ENCODE measurements at places on chromosomes 5 and 9. TPM values are rescaled to one million over a fixed set of nuclear protein-coding genes. Genes with fewer than 3 reads are reported as not detected.

PLPPR1 gene
- not detected for total RNA-seq

LCN10 gene
- not detected for total RNA-seq

TNFSF8 gene
- not detected for total RNA-seq

FOXI1 gene
- total RNA-seq, result not detected

SPINK7 gene
- total RNA-seq, result not detected

PCDHB3 gene
- 12.1 TPM for total RNA-seq

DNAJB5 gene
- 17.4 TPM for total RNA-seq

CA9 gene
- 3.6 TPM for total RNA-seq

IFNK gene
- total RNA-seq, result not detected

BARHL1 gene
- not detected for total RNA-seq

SURF6 gene
- 14.6 TPM for total RNA-seq

CD180 gene
- not detected for total RNA-seq

ITGA2 gene
- 0.79 TPM for total RNA-seq

- DNase-seq, result peak; percentile 21
Observed at GRCh38 chr5:134651531-134651930, 2.9 kb downstream of the SEC24A start.

DNA sequence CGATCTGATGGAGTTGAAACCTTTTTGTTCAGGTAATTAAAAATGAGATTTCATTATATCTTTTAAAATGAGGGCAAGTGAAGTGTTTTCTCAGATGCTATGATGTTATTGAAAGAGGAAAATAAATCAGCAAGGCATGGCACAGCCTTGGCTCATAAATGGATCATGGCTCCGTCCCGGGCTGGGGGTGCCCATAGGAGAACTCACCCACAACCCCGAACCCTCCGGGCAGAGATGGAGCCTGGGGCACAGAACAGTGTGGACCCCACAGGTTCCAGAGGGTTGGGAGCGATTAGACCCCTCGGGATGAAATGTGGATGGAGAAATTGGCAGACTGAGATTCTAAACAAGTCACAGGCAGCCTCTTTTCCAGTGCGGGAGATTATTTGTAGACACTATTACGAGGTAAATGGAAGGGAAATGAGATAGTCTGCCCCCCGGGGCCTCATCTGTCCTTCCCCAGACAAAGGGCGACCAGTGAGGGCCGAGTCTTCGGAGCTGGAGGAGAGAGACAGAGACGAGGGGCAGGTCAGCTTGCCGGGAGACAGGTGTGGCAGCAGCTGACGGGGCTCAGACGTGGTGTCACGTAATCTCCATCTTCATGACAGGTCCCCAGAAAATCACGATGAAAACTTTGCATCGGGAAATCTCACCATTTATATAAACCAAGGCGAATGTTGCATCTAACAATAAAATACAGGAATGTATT, 33.7 kb downstream of the NDUFS6 start:
- peak; percentile 54 for DNase-seq

DNA sequence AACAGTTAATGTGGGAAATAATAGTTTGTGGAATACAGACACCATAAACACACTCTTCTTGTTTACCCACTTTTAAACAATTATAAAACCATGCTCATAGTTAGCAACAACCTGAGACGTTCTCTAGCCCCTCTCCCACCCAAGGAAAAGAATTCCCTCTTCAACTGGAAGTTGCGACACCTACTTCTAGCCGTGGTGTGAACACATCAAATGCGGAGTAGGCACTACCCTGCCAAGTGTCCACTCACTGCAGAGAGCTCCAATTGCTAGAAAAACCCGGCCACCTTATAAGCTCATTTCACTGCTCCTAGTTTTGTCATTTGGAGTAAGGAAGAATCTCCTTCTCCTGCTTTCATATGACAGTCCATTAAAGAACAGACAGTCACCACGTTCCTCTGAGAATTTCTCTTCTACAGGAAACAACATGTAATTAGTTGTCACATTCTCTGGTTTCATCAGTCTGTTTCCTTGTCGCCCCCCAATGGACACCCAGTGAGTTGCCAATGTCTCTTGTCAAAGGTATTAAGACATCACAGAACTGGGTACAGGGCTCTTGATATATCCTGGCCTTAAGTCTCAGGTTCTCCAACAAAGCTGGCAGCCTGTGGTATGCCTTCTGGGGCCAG, 47.3 kb downstream of the PRLR start:
- no peak for DNase-seq

- DNase-seq, result no peak
Observed at GRCh38 chr5:116553366-116553765, 21.3 kb downstream of the SEMA6A start.

DNA sequence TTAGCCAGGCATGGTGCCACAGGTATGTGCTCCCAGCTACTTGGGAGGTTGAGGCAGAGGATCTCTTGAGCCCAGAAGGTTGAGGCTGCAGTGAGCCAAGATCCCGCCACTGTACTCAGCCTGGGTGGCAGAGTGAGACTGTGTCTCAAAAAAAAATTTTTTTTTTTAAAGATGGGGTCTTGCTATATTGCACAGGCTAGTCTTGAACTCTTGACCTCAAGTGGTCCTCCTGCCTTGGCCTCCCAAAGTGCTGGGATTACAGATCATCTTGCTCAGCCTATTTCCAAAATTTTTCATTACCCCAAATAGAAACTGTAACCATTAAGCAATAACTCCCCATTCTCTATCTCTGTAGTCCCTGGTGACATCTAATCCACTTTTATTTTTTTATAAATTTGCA, 4.4 kb upstream of the TBC1D13 start:
- DNase-seq, result no peak

GRCh38 chr5:142016556-142016955, 3.7 kb upstream of the GNPDA1 start:
- no peak for DNase-seq

DNA sequence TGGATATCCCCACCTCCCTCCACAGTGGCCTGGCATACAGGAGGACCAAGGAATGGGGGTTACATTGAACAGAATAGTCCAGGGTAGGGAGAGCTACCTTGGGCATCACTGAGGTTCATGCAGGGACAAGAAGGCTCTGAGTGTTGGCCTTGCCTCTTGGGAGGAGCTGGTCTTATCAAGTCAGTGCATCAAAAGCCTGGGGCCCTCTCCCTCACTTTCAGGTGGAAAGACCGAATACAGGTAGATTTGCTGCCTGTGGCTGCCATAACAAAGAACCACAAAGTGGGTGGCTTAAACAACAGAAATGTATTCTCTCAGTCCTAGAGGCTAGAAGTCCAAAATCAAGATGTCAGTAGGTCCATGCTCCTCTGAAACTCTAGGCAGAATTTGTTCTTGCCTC, 18.5 kb upstream of the ARSI start:
- no peak for DNase-seq

- no peak for DNase-seq
Observed at GRCh38 chr9:38352530-38353328, 39.8 kb upstream of the ALDH1B1 start.

DNA sequence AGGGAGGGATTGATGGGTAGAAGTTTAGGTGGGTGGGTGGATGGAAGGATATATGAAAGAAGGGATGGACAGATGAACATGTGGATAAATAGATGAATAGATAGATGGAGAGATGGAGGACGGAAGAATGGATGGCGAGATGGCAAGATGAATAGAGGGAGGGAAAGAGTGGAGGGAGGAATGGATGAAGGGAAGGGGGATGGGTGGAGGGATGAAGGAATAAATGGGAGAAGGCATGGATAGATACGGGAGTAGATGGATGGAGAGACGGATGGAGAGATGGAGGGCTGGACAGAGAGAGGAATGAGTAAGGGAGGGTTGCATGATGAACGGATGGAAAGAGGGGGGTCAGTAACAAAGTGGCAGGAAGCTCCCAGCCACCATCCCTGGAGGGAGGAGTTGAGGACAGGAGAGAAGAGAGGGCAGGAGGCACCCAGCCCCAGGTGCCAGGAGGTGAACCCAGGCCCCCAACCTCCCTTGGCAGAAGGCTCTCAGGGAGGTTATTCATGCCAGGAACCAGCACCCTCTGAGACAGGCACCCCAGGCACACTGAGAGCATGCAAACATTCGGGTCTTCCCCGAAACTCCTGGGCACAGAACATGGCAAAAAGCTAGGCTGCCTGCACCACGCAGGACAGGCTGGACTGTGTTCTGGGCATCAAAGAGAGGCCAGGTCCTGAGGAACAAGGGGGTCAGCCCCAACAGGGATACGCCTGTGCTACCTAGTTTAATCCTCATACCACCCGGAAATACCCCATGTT, 9.1 kb downstream of the SARDH start:
- no peak for DNase-seq

GRCh38 chr5:68994645-68995044, 99.2 kb upstream of the SLC30A5 start:
- DNase-seq, result no peak

GRCh38 chr9:132166599-132166998, 4.7 kb downstream of the NTNG2 start:
- DNase-seq, result no peak

GRCh38 chr5:133358271-133358670, 254.1 kb downstream of the FSTL4 start:
- DNase-seq, result no peak

GRCh38 chr9:72952381-72952690, 517 bp downstream of the ALDH1A1 start:
- no peak for DNase-seq

DNA sequence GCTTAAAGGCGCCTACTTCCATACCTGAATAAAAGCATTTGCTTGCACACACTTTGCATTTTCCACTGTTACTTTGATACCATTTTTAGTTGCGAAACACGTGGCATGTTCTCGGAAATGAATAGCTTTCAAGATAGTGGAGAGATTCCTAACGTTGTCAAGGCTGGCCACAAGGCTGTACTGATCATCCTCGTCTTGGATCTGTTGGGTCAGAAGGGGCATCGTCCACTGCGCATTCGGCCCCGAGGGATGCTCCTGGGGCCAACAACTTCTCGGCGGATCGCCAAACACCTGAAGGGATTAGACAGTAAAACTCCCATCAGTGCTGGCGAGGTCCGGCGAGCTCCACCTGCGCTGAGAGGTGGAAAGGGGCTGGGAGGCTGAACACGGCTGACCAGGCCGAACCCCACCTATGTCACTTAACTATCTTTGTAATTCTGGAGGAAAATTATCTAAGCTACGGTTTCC, 599 bp downstream of the RAD1 start:
- DNase-seq, result no peak

DNA sequence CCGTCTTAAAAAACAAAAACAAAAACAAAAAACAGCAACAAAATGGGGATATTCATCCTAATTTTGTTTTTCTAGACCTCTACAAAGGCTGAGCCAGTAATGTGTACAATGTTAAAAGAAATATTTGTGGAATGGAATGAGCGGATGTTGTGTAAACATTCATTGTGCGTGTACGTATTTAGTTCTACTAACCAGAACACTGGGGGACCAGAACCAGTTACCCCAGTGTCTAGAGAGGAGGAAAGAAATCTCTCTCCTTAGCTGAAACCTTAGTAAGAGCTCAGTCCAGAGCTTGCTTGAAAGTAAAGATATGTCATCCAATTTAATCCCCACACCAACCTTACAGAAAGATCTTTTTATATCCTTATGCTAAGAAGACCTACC, 106.7 kb upstream of the CPEB4 start:
- no peak for DNase-seq

DNA sequence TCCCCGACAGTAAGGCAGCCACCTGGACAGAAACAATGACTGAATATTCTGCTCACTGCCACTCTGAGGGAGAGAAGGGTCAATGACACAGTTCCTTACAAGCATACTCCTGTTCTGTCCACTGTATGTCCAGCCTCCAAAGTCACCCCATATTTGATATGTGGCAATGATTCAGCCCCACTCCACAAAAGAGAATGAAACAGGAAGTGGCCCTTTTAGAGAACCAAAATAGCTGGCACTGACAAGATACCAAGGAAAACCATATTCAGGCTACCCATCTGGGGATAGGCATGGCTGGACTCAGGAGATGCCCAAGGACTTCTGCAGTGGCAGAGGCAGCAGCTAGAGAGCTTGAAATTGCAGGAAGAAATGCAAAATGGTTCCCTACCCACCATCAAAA, 12.8 kb upstream of the GFRA3 start:
- no peak for DNase-seq

GRCh38 chr5:133841831-133842750, 126.3 kb downstream of the C5orf15 start:
- DNase-seq, result no peak

GRCh38 chr9:87672586-87672985, 53.3 kb upstream of the CTSL start:
- DNase-seq, result no peak

DNA sequence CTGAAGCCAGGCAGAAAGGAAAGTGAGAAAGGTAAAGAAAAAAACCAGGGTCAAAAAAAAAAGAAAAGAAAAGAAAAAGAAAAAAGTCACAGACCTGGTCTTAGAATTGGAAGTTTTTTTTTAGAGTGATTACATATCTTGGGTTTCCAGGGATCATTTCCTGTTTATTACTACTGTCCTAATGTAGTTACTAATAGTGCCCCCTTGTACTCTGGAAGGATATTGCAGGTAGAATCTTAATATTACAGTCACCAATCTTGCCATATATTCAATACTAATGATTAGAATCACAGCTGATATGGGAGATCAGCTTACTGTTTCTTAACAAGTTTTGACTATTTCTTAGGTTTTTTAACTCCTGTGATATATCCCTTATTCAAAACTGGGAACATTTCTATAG, 543.2 kb upstream of the CDH6 start:
- DNase-seq, result no peak

GRCh38 chr9:95626885-95627558, 110.3 kb upstream of the PTCH1 start:
- DNase-seq, result no peak

DNA sequence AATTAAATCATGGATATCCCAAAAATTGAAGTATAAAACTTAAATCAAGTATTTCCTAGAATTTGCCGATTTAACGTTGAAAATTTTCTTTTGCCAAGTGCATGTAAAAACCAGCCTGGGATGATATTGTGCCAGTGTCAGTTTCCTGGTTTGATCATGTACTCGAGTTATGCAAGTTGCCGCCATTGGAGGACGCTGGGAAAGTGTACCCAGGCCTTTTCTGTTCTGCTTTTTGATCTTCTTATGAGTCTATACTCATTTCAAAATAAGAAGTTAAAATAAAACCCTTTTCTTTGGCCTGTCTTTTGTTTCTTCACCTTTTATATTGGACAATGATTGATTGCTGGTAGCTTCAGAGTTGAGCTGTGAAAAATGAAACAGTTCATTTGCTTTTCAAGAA, 93.1 kb upstream of the NFIL3 start:
- DNase-seq, result no peak

- no peak for DNase-seq
Observed at GRCh38 chr5:158511454-158511853, 588.3 kb downstream of the EBF1 start.

All from chondrocyte (in vitro differentiated cells).